Vagina (tissue), 2 donors: ENCODE measurements at places on chromosomes 1 and 21. TPM values are rescaled to one million over a fixed set of nuclear protein-coding genes. Genes with fewer than 3 reads are reported as not detected.

The C21orf91 gene
- 8.6 TPM for total RNA-seq

The LENEP gene
- not detected for total RNA-seq

The DENND2C gene
- total RNA-seq, result 25.5 TPM

The MEX3A gene
- total RNA-seq, result 1.2 TPM

The S100A1 gene
- not detected for total RNA-seq

The LMX1A gene
- total RNA-seq, result not detected

The VTCN1 gene
- not detected for total RNA-seq

The HHAT gene
- 11.8 TPM for total RNA-seq

The GNG12 gene
- 71.5 TPM for total RNA-seq

The TCHHL1 gene
- not detected for total RNA-seq

The PKLR gene
- not detected for total RNA-seq

The TLCD4 gene
- 4.4 TPM for total RNA-seq

The RPTN gene
- total RNA-seq, result 0.25 TPM

GRCh38 chr1:227043755-227044154, 103.7 kb downstream of the COQ8A start:
- no peak overlapping the region for H3K4me3 ChIP-seq
- no peak for DNase-seq
- H3K4me1 ChIP-seq, result no peaks in the 10 kb centered on the region
- H3K27ac ChIP-seq, result no peak overlapping the region

GRCh38 chr21:29236201-29236600, 62.5 kb upstream of the BACH1 start:
- no peaks in the 10 kb centered on the region for H3K27me3 ChIP-seq
- peaks cover 31% of the 10 kb centered on the region for H3K4me1 ChIP-seq
- H3K36me3 ChIP-seq, result no peaks in the 10 kb centered on the region
- DNase-seq, result no peak
- no peak overlapping the region for H3K4me3 ChIP-seq

GRCh38 chr1:168279253-168279652, 1.4 kb upstream of the TBX19 start:
- no peaks in the 10 kb centered on the region for H3K4me1 ChIP-seq
- no peak overlapping the region for H3K27ac ChIP-seq
- no peak for DNase-seq
- H3K4me3 ChIP-seq, result no peak overlapping the region

DNA sequence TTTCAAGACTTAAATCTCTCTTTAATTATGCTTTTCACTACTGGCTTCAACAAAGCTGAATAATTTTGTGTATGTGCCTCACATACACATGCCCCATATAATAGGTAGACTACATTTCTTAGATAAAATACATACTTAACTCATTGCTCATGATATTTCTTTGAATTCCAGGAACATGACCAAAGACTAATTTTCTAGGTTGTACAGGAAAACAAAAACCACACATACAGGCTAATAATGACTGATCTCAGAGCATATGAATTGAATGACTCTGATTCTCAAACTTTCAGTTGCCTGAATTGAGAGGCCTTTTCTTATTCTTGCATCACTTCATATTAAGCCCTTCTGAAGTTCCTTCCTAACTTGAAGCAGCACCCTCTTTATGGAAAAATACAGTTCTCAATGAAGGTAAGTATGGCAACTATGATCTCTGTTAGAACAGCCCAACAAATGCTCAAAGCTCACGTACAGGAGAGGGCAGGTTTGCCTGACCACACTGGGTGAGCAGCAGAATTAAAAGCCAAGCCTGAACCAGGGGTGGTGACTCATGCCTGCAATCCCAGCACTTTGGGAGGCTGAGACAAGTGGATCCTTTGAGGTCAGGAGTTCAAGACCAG, 22.6 kb upstream of the UAP1 start:
- H3K4me1 ChIP-seq, result no peaks in the 10 kb centered on the region
- no peak for DNase-seq
- H3K27me3 ChIP-seq, result no peaks in the 10 kb centered on the region
- H3K36me3 ChIP-seq, result no peaks in the 10 kb centered on the region

DNA sequence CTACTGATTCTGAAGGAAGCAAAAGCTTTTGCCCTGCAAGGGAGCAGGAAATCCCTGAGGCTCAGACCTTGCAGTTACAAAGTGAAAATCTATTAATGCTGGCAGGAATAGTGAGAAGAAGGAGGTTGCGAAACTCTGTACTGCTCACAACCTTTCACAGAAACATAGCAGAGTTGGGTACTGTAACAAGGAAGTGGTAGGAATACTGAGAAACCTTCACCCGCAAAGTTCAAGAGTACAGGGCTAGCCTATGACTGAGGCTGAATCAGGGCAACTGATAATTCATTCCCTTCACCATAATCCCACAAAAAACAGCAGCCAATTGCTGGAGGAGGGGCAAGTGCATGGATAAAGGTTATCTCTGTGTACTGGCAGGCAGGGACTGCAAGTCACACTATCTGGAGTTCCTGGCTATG, 23.9 kb upstream of the KCTD3 start:
- H3K4me3 ChIP-seq, result no peak overlapping the region
- no peaks in the 10 kb centered on the region for H3K4me1 ChIP-seq
- no peaks in the 10 kb centered on the region for H3K36me3 ChIP-seq
- DNase-seq, result no peak

- H3K36me3 ChIP-seq, result no peaks in the 10 kb centered on the region
- H3K27me3 ChIP-seq, result no peaks in the 10 kb centered on the region
- H3K4me1 ChIP-seq, result no peaks in the 10 kb centered on the region
- H3K27ac ChIP-seq, result no peak overlapping the region
- no peak for DNase-seq
Observed at GRCh38 chr1:53409233-53409632, 50.0 kb upstream of the DMRTB1 start.

- H3K4me3 ChIP-seq, result no peak overlapping the region
- no peaks in the 10 kb centered on the region for H3K4me1 ChIP-seq
- no peaks in the 10 kb centered on the region for H3K36me3 ChIP-seq
- DNase-seq, result no peak
- H3K27ac ChIP-seq, result no peak overlapping the region
Observed at GRCh38 chr1:185696422-185697150, 37.6 kb upstream of the HMCN1 start.

DNA sequence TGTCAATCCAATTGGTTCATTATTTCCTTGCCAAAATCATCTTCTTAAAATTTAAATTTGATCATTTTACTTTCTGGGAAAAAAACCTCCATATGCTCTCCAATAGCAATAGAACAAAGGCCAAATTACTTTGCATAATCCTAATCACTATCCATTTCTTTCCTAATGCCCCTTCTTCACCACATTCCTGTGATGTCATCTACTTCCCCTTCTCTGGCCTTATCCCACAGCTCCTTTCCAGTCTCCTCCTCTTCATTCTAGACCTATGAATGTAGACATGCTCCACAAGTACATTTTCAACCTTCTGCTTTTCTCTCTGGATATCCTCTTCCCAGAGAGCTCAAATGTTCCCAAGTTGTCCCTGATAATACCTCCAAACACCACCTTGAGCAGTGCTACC, 216.6 kb downstream of the MRPL39 start:
- no peak overlapping the region for H3K27ac ChIP-seq
- H3K4me3 ChIP-seq, result no peak overlapping the region
- H3K27me3 ChIP-seq, result no peaks in the 10 kb centered on the region
- no peak for DNase-seq
- no peaks in the 10 kb centered on the region for H3K36me3 ChIP-seq
- H3K4me1 ChIP-seq, result no peaks in the 10 kb centered on the region

DNA sequence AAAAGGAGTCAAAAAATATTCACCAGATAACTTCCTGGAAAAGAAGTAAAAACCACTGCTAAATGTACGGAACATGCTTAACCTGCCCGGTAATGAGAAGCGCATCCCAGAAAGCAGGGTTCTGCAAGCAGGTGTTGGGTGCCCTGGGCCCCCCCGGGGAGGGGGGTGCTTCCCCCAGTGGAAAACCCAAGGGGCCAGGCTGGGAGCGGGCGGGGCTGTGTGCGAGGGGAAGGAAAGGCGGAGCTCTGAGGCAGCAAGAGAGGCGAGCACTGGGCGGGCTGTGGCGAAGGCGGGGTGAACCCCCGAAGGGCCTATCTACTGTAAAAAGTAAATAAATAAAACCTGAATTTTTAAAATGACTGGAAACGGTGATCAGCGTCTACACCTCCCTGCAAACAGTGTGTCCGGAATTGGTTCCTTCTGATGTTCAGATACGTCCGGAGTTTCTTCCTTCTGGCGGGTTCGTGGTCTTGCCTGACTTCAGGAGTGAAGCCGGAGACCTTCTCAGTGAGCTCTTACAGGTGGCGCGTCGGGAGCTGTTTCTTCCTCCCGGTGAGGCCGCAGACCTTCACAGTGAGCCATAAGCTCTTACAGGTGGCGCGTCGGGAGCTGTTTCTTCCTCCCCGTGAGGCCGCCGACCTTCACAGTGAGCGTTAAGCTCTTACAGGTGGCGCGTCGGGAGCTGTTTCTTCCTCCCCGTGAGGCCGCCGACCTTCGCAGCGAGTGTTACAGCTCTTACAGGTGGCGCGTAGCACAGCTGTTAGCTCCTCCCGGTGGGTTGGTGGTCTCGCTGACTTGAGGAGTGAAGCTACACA, 13.4 kb downstream of the FTCD start:
- no peak overlapping the region for H3K4me3 ChIP-seq
- no peaks in the 10 kb centered on the region for H3K27me3 ChIP-seq
- DNase-seq, result no peak
- no peak overlapping the region for H3K27ac ChIP-seq

- H3K27ac ChIP-seq, result no peak overlapping the region
- no peak for DNase-seq
- peaks cover 8% of the 10 kb centered on the region for H3K27me3 ChIP-seq
Observed at GRCh38 chr1:220887202-220887519, 7.9 kb downstream of the HLX start.

GRCh38 chr21:46157396-46157986, 2.1 kb upstream of the FTCD start:
- DNase-seq, result peak; percentile 69
- H3K4me3 ChIP-seq, result no peak overlapping the region
- H3K27me3 ChIP-seq, result no peaks in the 10 kb centered on the region

GRCh38 chr1:15117671-15118325, 35.7 kb upstream of the TMEM51 start:
- no peak overlapping the region for H3K27ac ChIP-seq
- no peaks in the 10 kb centered on the region for H3K27me3 ChIP-seq
- no peaks in the 10 kb centered on the region for H3K36me3 ChIP-seq
- no peak for DNase-seq
- H3K4me1 ChIP-seq, result no peaks in the 10 kb centered on the region

GRCh38 chr1:112177314-112177713, 187.8 kb upstream of the KCND3 start:
- no peak overlapping the region for H3K27ac ChIP-seq
- no peaks in the 10 kb centered on the region for H3K36me3 ChIP-seq
- no peak for DNase-seq
- H3K27me3 ChIP-seq, result no peaks in the 10 kb centered on the region
- H3K4me1 ChIP-seq, result no peaks in the 10 kb centered on the region

DNA sequence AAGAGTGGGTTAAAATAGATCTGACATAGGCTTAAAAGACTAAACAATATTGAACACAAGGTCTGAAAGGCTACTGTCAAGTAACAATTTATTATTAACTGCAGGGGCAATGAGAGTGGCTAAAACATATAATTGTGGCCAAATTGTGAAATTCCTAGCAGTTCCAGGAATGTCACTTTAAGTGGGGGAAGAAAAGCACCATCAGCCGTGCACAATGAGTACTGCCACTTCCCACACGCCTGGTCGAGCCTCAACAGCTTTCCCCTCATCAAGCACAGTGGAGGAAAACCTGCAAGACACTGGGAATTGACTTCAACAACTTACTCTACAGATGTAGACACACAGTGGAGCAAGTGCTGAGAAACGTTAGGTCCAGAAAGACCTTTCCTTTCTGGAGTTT, 16.4 kb downstream of the TFB2M start:
- H3K36me3 ChIP-seq, result peaks cover 2% of the 10 kb centered on the region
- H3K4me3 ChIP-seq, result no peak overlapping the region
- no peak overlapping the region for H3K27ac ChIP-seq
- no peaks in the 10 kb centered on the region for H3K27me3 ChIP-seq

DNA sequence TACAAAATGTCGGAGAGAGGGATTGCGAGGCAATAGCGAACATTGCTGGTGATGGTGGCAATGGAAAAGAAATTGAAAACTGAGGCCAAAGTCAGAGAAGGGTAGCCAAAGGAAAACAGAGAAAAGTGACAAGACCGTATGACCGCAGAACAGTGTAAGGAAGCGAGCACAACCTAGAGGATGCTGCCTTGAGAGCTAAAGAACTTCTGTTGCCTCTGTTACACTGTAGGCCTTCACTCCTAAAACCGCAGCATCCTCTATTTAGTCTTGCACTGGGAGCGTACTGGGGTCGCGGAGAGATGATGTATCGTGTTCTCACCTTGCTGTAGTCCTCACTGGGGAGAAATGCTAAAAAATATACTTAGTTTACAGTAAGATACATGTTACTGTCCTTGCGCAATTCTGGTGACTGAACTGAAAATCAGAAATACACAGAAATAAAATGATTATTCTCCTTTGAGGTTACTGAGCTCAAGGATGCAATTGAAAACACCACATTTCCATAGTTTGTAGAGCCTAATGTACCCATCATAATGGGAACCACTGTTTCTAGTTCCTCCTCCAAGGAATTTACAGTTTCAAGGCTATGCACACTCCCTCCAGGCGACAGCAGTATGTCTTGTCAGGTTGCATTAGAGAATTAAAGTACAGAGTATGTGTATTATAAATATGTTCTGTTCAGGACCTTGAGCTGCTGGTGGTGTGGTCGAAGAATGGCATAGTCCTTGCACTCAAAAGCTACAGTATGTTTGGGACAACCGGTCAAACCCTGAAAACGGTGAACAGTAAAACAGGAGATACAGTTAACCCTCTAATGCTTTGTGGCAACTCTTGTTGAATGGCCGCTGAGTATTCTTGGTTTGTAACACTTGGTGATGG, 1.3 kb downstream of the NEK7 start:
- peak overlapping the region; percentile 99 for H3K27ac ChIP-seq
- peak overlapping the region; percentile 93 for H3K4me3 ChIP-seq
- no peaks in the 10 kb centered on the region for H3K27me3 ChIP-seq
- H3K4me1 ChIP-seq, result peaks cover 48% of the 10 kb centered on the region
- DNase-seq, result no peak

DNA sequence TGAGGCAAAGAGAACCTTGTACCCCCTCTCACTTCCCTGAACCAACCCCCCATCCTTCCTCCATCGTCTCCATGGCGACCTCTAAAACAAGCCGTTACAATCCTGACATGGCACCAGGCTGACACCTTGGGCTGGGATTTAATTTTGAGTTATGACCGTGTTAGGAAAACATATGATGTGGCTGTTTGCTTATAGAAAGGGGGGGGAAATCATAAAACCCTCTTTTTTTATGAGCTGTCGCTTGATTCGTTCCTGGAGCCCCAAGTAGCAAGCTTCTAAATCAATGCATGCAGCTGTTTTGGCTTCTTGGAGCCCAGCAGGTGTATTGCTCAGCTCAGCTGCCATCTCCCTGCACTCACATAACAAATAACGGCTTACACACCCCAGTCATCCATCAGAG, 301.2 kb upstream of the SPAG17 start:
- no peaks in the 10 kb centered on the region for H3K36me3 ChIP-seq
- no peak for DNase-seq
- H3K4me1 ChIP-seq, result no peaks in the 10 kb centered on the region
- no peak overlapping the region for H3K27ac ChIP-seq
- no peak overlapping the region for H3K4me3 ChIP-seq

- H3K4me3 ChIP-seq, result peak overlapping the region; percentile 80
- peaks cover 30% of the 10 kb centered on the region for H3K4me1 ChIP-seq
- H3K27me3 ChIP-seq, result no peaks in the 10 kb centered on the region
- DNase-seq, result no peak
Observed at GRCh38 chr1:9128166-9128519, 759 bp downstream of the GPR157 start.

- H3K36me3 ChIP-seq, result no peaks in the 10 kb centered on the region
- DNase-seq, result no peak
- H3K27me3 ChIP-seq, result no peaks in the 10 kb centered on the region
Observed at GRCh38 chr1:235775246-235775860, 91.4 kb downstream of the LYST start.
